ENCODE measurements at places on chromosomes 1 and 21.
A peak's percentile ranks its signal among the peaks of the same experiment; 100 is the strongest.

- no peak for DNase-seq
These were observed 208.5 kb downstream of the DNAH14 start for GRCh38 chr1:225137976-225138375.

DNA sequence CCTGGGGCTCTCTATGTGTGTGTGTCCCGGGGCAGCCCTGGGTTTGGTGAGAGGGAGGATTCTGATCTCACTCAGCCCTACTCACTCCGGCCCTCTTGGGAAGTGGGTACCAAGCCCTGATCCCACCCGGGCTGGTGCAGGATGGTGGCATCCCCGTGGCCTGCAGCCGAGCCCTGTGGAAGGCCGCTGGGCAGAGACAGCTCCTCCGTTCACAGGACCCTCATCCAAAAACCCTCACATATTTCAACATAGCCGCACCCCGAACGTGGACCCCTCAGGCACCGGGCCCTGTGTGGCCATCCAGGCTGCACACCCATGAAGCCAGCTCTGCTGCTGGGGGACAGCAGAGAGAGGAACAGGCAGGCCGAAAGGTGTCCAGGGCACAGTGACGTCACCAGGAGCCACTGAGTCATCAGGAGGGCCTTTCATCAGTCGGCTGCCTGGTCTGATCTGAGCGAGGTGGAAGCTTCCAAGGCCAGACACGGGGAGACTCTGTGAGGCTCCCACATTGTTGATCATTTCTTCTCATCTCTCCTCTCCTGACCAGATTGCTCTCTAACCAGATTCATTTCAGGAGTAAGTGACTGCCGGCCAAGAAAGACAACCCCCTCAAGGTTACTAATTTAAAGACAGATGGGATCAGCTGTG lies 16.2 kb upstream of the GPR157 start:
- peak; percentile 68 for DNase-seq

GRCh38 chr21:36661511-36662309 lies 37.2 kb upstream of the SIM2 start:
- DNase-seq: no peak

DNA sequence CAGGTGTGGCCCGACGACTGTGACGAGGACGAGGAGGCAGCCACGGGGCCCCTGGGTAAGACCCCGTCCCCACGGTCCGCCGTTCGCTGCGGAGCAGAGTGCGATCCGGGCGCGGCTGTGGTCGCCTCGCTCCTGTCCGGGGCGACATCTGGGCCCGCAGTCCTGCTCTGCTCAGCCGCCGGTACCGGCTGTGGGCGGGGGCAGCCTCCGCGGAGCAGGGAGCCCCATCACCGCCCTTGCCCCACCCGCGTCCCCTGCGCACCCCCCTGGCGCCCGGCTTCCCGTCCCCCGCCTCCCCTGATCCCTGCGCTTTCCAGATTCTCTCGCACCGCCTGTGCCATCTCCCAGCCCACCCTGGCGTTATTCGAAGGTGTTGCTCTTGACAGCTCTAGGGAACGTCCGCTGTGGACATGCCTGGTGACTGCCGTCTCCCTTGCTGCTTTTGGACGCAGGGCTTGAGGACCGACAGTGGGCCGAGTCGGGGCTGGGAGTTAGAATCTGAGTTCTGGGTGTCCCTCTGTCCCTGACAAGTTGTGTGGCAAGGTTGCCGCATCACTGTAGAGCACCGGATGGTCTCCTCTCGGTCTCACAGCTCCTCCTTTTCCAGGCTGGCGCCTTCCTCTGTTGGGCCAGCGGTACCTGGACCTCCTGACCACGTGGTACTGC lies 596 bp downstream of the TOR3A start:
- DNase-seq: peak; percentile 43

DNA sequence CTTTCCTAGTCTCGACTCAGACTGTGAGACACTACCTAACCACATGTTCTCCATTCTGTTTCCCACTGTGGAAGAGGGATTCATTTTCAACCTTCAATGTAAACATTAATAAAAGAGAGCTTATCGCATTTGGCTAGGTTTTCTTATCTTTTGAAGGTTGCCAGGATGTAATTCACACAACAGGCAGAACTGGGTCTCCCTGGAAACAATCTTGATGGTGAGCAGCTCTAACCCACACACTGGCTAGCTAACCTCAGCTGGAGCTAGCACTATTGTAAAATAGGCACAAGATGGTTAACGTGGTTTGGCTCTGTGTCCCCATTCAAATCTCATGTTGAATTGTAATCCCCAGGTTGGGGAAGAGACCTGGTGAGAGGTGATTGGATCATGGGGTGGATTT lies 75.1 kb downstream of the ZSCAN20 start:
- DNase-seq: no peak

DNA sequence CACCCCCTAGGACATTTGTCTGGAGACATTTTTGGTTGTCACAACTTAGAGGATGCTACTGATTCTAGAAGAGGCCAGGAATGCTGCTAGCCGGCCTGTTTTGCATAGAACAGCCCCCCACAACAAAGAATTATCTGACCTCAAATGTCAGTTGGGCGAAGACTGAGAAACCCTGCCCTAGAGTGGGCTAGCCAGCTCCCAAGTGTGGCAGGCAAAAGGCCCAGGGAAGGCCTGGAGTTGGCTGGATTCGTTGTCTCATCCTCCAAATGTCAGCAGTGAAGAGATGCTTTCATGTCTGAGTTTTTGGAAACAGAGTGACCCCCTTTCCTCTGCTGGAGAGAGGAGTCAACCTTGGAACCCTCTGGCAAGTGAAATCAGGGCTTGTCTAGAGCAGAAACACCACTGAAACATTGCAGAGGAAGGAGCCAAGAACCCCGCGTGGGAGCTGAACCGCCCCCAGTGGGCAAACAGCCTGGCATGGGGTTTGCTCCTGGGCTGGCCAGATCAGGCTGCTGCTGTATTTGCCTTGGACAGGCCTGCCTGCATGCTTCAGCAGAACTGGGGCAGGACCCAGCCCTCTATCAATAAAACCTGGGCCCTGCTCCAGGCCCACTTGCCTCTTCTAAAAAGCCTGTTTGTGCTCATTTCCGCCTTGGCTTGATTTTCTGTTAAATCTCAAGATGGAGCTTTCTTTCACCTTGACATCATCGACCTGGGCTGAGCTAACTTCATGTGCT lies 32.9 kb downstream of the RASSF5 start:
- no peak for DNase-seq

Measured in activated CD4-positive, alpha-beta memory T cell treated with anti-CD3 and anti-CD28 coated beads for 36 hours (primary cell).